ENCODE measurements at places on chromosomes 7 and 10.
A peak's percentile ranks its signal among the peaks of the same experiment; 100 is the strongest.

- DNase-seq, result no peak
Observed at GRCh38 chr7:82579047-82579446, 135.5 kb upstream of the CACNA2D1 start.

DNA sequence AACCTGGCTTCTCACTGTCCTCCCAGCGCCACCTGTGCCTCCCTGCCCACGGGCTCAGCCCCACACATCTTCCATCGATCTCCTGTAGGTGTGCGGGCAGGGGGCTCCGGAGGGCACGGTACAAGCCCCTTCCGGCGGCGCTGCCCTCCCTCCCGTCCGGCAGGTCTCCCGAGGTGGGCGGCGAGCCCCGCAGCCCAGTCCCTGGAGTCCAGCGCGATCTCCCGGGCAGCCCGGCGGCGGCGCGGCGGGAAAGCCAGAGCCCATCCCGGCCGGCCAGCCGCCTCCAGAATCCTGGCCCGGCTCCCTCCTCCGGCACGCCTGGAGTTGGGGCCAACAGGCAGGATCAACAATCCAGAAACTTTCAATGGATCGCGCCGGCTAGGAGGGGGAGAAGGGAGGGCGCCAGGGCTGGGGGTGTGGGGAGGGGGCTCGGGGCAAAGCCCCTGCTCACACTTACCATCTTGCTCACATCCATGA lies 100.1 kb downstream of the HIP1 start:
- no peak for DNase-seq

- DNase-seq, result peak; percentile 20
Observed at GRCh38 chr10:122112625-122113160, 123.7 kb downstream of the TACC2 start.

DNA sequence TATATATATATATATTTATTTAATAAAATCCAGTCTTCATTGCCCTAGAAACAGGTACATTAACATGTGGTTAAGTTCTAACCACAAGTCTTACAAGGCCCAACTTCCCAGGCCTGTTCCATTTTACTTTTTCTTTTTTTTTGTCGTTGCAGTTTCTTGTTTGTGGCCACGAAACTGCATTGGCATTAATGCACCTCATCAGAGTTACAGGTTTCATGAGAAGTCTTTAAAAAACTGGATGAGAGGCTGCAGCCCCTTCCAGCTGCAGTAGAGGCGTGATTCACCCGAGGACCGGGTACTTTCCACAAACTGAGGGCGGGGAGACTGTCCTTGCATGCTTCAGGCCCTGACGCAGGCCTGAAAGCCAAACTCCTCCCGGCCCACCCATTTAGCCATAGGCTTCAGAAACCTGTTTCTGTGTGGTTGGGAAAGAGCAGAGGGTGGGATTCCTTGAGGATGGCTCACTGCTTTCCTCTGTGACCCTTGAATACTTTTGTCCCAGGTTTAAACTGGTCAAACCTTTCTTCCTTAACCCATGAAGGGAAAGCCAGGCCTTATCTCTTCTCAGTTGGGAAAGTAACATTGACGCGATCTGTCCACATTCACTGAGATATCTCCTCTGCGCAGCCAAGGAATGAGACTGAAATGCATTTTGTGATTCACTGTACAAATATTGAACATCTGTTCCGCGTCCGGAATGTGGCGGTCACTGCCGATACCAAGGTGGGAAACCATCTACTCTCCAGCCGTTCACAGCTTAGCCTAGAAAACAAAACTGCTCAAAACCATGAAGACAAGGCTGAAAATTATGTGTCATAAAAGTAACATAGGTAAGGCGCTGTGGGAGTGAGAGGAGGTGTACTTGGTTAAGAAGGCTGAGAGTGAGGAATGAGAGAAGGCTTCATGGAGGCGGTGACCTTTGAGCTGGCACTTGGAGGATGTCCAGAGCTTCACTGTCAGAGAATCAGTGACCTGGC lies 311.7 kb downstream of the GATA3 start:
- no peak for DNase-seq

- DNase-seq, result no peak
Observed at GRCh38 chr7:107810626-107811025, 7.6 kb upstream of the SLC26A3 start.

DNA sequence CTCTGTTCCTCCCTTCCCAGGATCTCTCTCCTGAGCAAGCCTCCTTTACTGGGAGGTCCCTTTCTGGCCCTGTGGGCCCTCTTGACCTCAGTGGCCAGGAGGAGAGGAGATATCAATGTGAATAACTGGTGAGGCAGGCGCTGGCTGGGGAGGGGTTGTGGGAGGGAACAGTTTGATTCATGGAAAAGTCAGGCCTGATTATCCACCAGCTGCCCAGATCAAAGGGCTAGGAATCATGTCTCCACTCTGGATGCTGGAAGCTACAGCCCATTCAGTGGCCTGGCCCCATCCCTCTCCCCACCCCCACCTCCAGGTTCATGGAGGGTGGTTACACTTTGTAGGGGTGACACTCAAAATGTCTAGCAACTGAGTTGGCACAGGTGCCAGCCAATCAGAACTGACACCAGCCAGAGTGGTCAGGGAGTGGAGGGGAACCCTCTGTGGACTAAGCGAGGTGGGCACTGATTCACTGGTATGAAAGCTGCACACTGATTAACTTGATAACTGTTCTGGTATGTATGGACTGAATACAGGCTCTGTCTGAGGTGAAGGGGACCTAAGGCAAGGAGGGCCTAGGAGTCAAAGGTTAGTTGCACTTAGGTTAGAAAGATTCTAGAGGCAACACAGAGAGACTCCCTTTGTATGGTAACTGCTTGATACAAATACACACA lies 4.8 kb downstream of the PRRT4 start:
- no peak for DNase-seq

- DNase-seq, result no peak
Observed at GRCh38 chr10:35217455-35217854, 90.8 kb downstream of the CREM start.

GRCh38 chr7:92415225-92415624 lies 32.1 kb upstream of the GATAD1 start:
- no peak for DNase-seq

- no peak for DNase-seq
Observed at GRCh38 chr10:24242562-24242961, 33.6 kb downstream of the KIAA1217 start.

DNA sequence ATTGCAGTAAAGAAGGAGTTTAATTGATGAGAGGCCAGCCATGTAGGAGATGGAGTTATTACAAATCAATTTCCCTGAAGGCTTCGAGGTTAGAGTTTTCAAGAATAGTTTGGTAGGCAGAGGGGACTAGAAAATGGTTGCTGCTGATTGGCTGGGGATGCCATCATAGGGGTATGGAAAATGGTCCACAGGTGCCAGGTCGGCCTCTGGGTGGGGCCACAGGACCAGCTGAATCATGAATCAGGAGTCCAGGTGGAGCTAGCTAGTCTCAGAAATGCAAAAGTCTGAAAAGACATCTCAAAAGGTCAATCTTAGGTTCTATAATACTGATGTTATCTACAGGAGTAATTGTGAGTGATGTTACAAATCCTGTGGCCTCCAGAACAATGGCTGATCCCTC lies 714.0 kb upstream of the GHITM start:
- no peak for DNase-seq

DNA sequence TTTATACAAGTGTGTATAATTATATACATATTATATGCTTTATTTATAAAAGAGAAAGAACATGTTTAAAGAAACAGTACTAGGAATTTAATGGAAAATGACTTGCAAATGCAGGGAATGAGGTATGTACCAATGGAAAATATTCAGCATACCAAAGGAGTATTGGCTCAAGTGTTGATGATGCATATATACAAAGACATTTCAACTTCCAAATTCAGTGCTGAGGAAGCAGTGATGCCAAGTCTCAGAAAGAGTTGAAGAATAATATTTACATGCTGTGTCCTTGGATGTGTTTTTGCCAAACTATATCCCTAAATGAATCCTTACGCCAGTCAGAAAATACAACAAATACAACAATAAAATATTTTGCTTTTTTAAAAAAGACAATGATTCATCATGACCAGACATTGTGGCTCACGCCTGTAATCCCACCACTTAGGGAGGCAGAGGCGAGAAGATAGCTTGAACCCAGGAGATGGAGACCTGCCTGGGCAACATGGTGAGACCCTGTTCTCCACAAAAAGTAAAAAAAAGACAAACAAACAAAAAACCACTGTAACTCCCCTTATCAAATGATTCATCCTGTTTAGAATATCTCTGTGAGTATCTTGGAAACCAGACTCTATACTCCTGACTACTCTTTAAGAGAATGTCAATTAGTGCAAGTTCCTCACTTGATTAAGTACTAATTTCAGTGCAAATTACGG lies 157.2 kb downstream of the CHRM2 start:
- no peak for DNase-seq

DNA sequence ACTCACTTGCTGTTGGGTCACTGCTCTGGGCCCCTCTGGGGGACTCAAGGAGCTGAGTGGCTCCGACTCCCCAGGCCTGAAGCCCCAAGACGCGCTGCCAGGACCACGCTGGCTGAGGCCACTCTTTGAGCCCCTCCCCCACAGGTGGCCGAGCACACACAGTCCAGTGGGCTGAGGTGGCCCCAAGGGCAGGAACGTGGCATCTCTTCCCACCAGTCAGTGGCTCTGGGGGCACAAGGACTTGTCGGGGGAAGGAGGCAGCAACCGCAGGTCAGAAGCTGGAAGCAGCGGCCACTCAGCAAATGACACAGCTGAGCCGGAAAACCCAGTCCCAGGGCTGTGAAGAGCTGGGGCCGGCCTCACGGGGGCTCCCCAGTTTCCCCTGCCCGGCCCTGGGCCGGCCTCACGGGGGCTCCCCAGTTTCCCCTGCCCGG lies 24.1 kb downstream of the GRIFIN start:
- DNase-seq, result no peak

DNA sequence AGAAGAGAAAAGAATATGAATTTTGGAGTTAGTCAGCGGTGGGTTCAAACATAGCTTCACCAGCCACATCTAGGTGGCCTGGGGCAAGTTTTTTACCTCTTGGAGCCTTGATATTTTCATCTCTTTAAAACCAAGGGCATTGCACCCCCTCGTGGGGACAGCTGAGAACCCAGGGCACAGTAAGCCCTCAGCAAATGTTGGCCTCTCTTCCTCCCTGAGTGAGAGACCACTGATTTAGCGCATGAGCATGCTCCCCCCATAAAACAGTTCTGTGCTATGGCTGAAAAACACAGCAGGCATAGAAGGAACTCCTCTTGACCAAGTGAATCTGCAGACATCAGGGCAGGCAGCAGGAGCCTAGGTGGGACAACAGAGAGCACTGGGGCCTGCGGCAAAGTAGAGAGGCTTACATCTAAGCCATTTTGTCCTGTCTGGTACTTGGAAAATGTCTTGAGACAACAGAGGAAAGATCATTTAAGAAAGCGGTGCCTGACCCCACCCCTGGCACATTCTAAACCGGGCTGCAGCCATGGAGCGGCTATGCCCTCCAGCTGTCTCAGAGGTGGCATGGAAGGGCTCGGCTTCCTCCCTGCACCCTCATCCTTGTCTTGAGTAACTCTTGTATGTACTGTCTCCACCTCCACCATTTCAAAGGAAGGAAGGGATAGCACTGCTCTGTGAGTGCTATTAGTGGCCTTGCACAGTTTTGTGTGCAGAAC lies 94.7 kb downstream of the ARHGAP22 start:
- DNase-seq, result no peak

DNA sequence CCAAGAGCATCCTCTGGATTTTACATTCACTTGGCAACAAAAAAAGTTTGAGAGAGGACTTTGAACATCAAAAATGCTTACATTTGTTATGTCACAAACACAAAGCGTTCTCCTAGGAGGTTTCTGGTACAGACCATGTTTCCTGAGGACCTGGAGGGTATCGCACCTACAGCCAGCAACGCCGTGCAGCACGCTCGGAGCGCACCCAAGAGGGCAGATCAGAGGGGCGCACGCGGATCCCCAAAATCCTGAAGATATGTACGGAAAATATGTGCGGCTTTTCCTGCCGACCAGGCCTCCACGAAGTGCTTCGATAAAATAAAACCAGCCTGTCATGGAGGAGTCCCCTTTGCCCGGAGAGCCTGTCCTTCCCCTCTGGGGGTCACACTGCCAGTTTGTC lies 454.9 kb downstream of the DNAJB6 start:
- no peak for DNase-seq

GRCh38 chr7:2309889-2310331 lies 4.3 kb downstream of the SNX8 start:
- no peak for DNase-seq

DNA sequence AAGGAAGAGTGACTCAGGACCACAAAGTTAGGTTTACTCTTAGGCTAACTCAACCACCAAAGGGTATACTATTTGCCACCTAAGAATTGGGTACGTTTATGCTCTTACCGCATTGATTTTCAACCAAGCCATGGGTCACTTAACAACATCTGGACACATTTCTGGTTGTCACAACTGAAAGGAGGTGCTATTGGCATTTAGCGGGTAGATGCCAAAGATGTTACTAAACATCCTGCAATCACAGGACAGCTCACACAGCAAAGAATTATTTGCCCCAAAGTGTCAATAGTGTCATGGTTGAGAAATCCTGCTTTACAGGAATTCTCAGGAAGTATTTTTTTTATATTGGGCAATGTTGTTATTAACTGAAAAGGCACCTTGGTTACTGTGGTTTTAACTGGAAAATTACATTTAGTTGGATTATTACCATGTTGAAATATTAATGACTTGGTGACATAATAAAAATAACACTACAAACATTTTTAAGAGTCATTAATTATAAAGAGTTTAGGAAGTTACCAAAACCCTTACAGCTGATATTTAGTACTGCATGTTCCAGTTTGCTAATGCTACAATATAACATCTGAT lies 185.0 kb upstream of the TMEM196 start:
- DNase-seq, result no peak

GRCh38 chr10:69716711-69717560 lies 84.8 kb upstream of the COL13A1 start:
- DNase-seq, result no peak

- DNase-seq, result no peak
Observed at GRCh38 chr7:16785321-16785720, 19.5 kb downstream of the AGR2 start.

DNA sequence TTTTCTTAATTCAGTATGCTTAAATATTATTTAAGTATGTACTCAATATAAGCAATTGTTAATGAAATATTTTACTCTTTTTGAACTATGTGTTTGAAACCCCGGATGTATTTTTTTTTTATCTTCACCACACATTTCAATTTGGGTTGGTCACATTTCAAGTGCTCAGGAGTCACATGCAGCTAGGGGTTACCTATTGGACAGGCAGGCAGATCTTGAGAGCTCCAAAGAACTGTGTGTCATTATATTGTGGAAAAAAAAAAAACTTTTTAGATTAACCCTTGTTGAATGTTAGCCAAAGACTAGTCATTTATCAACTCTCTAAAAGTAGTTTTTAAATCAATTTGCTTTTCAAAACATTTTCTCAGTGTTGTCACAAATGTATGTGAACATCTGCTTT lies 37.2 kb downstream of the IKZF1 start:
- DNase-seq, result no peak

- DNase-seq, result no peak
Observed at GRCh38 chr7:45026013-45026412, 26.0 kb downstream of the CCM2 start.
